ENCODE measurements at places on chromosomes 7 and 10. TPM values are rescaled to one million over a fixed set of nuclear protein-coding genes. Genes with fewer than 3 reads are reported as not detected.

The SEMA4G gene
- total RNA-seq: 7.6 TPM

The DNAJB6 gene
- total RNA-seq: 295 TPM

The CYP3A7 gene
- total RNA-seq: not detected

DNA sequence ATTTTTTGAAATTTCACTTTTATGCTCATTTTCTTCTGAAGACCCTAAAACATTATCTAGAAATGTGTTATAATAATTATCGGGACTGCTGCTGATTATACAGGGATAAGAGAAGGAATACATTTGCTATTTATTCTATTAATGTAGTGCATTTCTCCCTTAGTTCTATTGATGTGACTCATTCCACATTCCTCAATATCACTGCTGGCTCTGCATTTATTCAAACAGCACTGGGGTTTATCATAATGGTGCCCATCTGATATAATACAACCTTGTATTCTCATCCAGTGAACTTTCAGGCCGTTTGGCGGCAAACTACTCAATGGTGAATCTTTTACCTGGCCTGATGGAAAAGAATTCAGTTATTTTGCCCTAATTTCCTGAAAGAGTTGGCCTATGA, 7.8 kb downstream of the KCND2 start:
- DNase-seq: no peak

DNA sequence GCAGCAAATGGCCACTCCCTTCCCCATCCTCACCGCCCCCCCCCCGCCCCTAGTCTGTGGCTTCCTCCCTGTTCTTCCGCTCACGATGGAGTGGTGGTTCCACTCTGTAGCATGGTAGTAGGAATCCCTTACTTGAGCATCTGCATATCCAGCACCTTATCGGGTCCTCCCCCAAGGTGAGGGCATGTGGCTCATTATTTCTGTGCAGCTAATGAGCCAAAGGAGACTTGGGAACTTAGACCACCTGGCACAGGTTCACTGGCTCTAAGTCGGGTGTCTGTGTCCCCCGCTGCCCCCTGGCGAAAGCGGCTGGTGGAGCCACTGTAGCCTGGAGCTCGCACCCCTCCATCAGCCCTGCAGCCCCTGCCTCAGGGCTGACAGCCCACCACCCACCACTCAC, 22.8 kb upstream of the GPR26 start:
- no peak for DNase-seq

- no peak for DNase-seq
Measured at GRCh38 chr7:158251061-158251965, 336.3 kb downstream of the PTPRN2 start.

DNA sequence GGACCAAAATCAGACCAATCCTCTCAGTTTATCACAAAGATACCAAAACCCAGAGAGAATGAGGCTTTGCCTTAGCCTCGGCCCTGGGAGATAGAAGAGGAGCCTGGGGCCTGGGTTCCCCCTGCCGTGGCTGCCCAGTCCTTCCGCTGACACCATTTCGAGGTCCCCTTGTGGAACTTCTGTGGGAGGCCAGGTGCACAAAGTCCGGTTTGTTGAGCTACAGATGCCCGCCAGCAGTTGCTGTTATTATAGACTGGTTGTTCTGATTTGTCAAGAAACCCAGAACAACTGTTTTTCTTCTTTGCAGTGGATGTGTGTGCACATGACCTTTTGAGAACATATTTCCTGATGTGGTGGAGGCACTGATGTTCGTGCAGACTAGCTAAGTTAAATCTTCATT, 47.6 kb downstream of the CUX1 start:
- DNase-seq: no peak

DNA sequence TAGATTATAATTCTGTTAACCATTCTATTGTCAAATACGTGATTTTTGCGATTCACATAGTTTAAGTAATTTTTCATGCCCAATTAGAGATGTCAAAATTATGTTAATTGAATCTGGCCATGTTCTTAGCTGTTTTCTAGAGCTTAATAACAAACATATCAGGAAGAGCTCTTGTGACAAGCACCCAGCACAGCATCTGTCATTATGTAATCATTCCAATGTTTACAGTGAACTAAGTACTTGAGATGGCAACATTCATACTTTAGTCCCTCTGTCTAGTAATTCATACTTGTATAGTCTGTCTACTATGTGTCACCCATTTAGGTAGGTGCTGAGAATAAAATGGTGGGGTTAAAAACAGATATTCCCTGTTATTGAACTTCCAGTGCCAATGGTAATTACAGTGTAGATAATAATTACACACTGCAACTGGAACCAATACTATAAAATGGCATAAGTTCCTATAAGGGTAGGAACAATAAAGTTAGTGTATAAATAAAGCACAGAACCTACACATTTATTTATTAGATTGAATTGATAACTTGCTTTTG, 55.2 kb downstream of the ZEB1 start:
- DNase-seq: no peak

DNA sequence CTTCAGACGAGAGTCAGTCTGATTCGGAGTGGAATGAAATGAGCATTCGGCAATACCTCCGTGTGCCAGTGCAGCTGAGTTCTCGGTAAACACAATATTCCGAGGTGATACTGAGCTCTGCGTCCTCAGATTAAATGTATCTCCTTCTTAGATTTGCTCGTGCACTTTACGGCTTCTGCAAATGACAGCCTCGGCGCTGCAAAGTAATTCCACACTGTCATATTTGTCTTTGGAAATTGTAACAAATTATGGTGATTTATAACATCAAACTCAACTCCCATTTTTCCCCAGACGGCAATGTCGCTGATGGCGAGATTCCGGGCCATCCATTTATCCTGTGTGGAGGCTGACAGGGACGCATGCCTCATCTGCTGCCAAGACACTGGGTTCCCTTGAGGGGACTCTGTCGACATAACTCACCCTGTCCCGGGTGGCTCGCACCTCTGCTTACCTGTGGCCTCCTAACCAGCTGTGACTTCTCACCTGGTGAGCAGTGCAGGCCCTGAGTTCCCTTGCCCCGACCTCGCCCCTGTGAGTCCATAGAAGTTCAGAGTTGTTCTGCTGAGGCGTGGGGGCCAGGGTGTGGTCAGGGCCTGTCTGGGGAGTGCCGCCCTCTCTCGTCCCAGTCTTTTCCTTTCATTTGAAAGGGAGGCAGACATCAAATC, 201.9 kb downstream of the ADARB2 start:
- DNase-seq: no peak

DNA sequence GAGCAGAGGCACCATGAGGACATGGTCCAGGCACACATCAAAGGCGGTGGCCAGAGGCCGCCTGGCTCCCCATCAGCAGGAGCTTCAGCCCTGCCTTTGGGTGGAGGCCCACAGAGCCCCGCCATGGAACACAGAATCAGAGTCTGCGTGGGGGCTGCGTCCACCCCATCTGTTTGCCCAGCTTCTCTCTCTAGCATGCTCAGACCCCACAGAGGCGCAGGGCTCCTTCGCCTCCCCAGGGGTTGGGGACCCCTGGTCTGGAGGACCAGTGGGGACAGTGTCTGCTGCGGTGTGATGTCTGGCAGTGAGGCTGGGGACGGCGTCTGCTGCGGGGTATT, 321.9 kb downstream of the PTPRN2 start:
- DNase-seq: no peak

- DNase-seq: no peak
Measured at GRCh38 chr10:94288361-94289101, 74.2 kb downstream of the NOC3L start.

DNA sequence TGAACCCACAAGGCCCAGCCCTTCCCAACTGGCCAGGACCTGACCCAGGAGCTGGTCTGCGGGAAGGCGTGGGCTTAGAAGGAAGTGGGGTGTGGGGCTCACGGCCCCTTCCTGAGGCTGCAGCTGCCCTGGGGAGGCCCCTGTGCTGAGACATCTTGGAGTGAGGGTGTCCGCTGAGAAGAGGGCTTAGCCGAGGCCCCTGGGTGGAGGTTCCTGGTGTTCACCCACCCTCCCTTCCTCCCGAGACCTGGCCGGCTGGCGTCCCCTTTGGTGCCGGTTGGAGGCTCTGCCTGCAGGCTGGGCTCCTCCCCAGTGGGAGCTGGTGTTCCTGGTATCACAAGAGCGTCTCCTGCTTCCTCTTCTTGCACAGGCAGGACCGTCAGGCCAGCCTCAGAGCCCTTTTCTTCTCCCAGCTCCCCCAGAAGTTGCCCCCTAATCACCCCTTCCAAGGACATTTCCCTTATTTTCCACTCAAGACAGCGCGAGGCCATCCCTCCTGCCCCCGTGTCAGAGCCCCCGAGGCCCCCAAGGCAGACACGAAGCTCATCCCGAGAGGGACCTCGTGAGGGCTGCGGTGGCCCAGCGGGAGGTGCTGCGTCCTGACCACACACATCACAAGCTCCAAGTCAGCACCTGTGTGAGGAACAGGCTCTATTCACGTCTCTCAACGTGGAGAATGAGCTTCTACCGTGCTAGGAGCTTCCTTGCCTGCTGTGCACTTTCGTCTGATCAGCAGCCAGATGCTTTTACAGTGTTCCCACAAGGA, 25.1 kb upstream of the FAM20C start:
- no peak for DNase-seq

DNA sequence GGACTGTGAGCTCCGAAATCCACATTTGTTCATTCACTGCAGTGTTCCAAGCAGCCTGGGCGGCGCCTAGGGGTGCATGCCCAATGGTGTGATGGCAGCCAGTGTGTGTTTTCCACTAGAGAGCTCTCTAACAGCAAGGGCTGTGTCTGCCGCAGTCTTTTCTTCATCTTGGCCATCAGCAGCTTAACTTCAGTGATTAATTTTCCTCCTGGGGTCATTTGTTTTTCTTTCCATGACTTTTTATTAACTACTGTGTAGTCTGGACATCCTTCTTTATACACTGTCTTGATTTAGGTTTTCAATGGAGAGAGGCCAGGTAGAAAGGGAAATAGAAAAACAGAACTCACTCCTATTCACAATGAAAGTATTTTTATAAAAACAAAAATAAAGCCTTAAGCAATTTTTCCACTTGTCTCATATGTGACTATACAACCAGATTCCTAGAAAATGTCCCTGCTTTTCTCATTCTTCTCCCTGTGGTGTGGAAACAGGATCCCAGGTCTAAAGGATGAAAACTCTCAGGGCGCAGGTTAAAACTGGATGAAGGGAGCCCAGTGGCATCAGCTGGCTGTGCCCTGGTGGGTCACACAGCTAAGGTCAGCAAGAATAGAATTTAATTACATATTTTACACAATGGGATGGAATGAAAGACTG, 176.8 kb downstream of the PKD1L1 start:
- no peak for DNase-seq

- no peak for DNase-seq
Measured at GRCh38 chr7:22663357-22663718, 63.7 kb upstream of the IL6 start.

- no peak for DNase-seq
Measured at GRCh38 chr7:140196361-140197217, 19.8 kb upstream of the KDM7A start.
